ENCODE measurements at places on chromosomes 2 and 18.

- DNase-seq = no peak
Observed at GRCh38 chr2:199704358-199705238, 146.4 kb downstream of the FTCDNL1 start.

GRCh38 chr2:203662951-203663350, 43.5 kb upstream of the CD28 start:
- DNase-seq = no peak

DNA sequence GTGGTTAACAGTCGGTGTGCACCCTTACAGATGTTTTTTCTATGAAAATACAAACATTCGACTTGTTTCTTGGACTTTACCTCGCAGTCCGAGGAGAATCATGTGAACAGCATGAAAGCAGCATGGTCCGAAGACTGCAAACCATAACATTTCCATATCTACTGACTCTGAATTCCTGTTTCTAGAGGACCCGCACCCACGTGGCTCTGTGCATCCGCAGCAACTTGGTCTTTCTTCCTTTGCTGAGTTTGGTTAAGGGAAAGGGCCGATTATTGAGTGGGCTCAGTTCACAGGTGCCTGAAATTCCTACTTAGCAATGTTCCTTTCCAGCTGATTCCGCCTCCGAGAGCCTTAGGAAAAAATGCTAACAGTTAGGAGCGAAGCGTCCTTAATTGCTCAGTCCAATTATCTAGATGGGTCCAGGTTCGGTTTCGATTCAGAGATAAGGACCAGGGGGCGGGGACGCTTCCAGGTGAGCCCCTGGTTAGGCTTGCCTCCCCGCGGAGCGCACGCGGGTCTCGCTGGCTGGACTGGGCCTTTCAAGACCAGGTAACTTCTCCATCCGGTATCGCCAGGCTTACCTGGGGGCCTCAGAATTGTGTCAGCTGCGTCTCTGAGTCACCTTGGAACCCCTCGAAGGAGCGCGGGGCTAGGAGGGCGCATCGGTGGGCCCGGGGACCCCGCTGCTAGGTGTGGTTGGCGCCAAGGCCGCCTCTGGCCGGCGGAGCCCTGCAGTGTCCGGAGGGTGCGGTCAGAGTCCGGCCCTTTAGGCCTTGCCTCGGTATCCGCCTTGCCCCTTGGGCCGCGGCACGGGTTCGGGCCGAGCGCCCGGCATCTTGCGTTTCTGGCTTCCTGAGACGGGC, 1.1 kb upstream of the B3GNT2 start:
- peak; percentile 47 for DNase-seq

GRCh38 chr18:9796935-9797549, 88.7 kb upstream of the TXNDC2 start:
- no peak for DNase-seq

Data from GM06990 (cell line).